ENCODE measurements at places on chromosomes 2 and 18. TPM values are rescaled to one million over a fixed set of nuclear protein-coding genes. Genes with fewer than 3 reads are reported as not detected.

GRCh38 chr2:200357845-200358244, 51.4 kb downstream of the SPATS2L start:
- peak; percentile 42 for DNase-seq

DNA sequence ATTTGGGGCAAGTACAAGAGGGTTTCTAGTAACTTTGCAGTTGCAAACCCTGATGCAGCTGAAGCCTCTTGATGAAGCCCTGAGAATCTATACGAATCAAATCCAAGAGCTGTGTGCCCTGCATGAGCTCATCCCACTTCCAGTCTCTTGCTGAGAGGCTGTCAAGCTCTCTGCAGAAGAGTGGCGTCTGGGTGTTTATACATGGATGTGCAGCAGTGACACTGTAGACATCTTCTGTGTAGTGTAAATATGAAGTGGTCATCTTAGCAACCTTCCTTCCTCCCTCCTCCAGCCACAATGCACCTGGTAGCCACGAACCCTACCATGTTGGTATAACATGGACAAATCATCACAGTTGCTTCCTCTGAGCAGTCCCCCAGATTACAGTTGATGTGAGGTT, 18.4 kb upstream of the KIAA2012 start:
- no peak for DNase-seq

DNA sequence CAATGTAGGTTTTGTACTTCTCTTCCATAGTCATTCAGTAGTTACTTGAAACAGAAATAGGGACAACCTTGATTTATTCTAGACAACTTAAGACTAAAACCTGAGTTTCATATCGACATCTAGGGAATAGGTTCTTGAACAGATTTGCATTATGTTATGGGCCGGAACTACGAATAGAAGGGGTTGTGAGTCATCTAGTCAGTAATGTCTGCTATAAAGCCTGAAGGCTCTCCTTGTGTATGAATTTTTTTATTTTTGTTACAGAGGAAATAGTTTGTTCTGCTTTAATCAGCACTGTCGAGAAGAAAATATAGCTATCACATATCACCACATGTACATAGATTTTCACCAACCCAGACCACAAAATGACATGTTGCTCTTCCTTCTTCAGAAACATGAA, 17.3 kb upstream of the TRIM43 start:
- DNase-seq = no peak

DNA sequence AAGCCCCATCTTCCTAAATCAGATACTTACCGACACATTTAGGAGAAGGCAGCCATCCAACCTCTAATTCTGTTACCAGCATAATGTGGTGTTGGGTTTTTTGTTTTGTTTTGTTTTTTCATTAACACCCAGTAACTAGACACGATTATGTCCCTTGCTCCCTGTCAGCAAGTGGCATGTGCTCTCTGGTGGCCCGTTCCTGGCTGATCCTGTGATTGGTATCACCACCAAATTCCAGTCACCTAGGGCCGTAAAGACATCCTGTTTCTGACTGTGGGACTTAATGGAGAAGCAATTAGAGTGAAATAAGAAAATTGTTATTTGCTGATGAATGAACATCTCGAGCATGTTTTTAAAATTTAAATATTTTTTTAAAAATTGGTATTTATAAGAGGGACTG, 5.9 kb upstream of the DLX1 start:
- no peak for DNase-seq

DNA sequence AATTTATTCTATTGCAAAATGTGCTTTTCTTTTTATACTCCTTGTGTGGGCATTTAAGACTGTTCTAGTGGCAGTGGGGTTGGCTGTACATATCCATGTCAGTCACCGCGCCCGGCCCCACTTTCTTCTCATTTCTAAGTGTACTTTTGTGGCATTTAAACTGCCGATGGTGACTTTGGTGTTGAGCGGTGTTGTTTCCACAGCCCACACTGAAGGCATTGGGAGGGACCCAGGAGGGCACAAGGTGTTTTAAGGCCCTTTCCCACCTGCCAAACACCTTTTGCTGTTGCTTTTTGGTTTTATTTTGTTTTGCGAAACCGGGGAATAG, 369.7 kb downstream of the MTX2 start:
- DNase-seq = no peak

GRCh38 chr2:136086253-136087016, 31.5 kb downstream of the CXCR4 start:
- peak; percentile 29 for DNase-seq

- peak; percentile 93 for DNase-seq
Measured at GRCh38 chr2:23563673-23564614, 179.0 kb downstream of the KLHL29 start.

- peak; percentile 13 for DNase-seq
Measured at GRCh38 chr2:69914950-69915945, at the start of gene MXD1. MXD1 (plus strand) TSS chr2:69915109; CDS start chr2:69915331, 222 bp downstream.

DNA sequence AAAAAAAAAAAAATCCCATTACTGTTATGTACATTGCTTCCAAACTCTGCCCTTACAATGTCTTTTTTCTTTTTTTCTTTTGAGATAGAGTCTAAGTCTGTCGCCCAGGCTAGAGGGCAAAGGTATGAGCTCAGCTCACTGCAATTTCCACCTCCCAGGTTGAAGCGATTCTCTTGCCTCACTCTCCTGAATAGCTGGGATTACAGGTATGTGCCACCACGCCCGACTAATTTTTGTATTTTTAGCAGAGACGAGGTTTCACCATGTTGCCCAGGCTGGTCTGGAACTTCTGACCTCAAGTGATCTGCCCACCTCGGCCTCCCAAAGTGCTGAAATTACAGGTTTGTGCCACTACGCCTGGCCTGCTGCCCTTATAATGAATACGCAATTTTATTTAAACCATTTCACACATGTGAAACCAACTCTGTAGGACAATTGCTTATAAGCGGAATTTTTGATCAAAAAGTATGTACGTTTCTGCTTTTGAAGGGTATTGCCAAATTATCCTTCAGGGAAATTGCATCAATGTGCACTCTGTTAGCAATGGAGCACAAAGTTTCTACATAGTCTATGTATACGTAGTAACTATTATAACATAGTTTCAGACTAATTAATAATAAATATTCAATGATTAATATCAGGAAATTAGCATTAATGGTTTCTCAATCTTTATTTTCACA, 55.7 kb upstream of the ACTR3 start:
- DNase-seq = peak; percentile 11

DNA sequence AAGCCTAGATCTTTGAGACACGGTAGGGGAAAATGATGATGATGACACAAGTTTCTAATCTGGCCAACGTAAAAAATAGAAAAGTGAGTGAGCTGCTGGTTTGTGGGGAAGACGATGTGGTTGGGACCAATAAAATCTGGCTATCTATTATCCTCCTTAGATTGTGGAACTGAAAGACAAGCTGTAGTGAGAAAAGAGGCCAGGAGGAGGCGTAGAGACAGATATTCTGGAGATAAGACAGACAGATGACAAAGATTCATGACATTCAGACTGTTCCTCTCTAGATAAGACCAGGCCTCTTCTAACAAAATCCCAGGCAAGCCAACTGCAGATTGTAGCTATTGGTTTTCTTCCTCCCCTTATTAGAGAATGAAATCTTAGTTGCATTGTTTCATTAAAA, 376.3 kb upstream of the UBE2E3 start:
- no peak for DNase-seq

GRCh38 chr2:19251554-19251953, 106.9 kb downstream of the OSR1 start:
- no peak for DNase-seq

- no peak for DNase-seq
Measured at GRCh38 chr2:66571918-66572317, 137.0 kb downstream of the MEIS1 start.

GRCh38 chr2:178448968-178449661, 1.9 kb downstream of the PRKRA start:
- DNase-seq = peak; percentile 15

- no peak for DNase-seq
Measured at GRCh38 chr2:204611017-204611631, 65.8 kb downstream of the PARD3B start.

DNA sequence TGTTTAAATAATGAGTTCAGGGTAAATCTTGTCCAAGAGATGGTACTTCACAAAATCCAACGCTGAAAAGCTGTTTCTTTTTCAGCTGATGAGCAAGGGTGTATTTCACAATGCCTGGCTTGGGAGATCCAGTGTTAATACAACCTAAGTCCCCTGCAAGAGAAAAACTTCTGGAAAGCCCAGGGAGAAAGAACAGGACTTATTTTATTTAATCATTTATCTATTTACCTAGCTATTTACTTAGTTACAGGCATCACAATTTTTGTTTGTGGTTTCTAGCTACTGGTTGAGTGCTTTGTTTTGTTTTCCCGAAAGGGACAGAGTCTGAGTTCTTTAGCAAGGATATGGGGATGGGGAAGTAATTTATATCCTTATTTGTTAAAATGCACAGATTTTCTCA, 598.2 kb upstream of the SYT4 start:
- peak; percentile 10 for DNase-seq

PDIA6 gene
- total RNA-seq = 162 TPM

REL gene
- total RNA-seq = 17.1 TPM

NPAS2 gene
- total RNA-seq = 14.6 TPM

MPV17 gene
- total RNA-seq = 34.6 TPM

CABYR gene
- total RNA-seq = 0.41 TPM

GPR39 gene
- 0.10 TPM for total RNA-seq

BOLL gene
- 2.8 TPM for total RNA-seq

LRP1B gene
- 4.6 TPM for total RNA-seq

Data from tongue (tissue), 3 donors.